CD4-positive, alpha-beta T cell treated with Interleukin-4 for 4 hours (primary cell): ENCODE measurements at places on chromosomes 5 and 9.
A peak's percentile ranks its signal among the peaks of the same experiment; 100 is the strongest.

GRCh38 chr5:88952344-88952743, 69.4 kb upstream of the MEF2C start:
- no peak for DNase-seq

DNA sequence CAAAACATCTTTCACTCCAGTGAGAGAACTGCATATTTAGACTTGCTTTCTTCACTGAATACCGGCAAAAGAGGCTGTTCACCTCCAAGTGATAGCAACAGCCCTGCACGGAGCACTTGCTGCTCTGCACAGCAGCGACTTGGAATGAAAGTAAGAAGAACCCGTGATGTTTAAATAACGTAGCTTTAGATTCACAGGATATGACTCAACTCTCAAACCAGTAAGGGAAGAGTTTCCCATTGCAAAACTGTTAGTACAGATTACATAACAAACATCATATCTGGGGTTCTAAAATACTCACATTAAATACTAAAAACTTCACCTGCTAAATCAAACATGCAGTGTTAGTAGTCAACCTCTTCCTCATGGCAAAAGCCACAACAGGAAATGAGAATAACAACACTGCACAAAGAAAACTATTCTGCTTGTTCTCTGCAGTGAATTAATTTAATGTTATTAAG, 203.4 kb downstream of the MCTP1 start:
- DNase-seq, result peak; percentile 27

DNA sequence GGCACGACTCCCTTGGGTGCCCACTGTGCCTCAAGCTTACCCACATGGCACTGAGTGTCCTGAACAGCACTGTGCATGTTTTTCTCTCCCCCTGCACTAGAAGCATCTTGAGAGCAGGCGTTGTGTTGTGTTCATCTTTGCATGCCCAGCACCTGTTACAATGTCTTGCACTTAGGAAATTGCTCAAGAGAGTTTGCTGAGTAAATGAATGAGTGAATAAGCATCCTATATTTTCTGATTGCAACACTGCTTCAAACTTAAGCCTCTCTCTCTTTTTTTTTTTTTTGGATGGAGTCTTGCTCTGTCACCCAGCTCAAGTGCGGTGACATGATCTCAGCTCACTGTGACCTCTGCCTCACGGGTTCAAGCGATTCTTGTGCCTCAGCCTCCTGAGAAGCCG, 94.5 kb downstream of the LMNB1 start:
- no peak for DNase-seq

- no peak for DNase-seq
Observed at GRCh38 chr5:157485811-157486210, 25.8 kb downstream of the NIPAL4 start.

GRCh38 chr9:136074706-136075105, 20.4 kb downstream of the NACC2 start:
- no peak for DNase-seq

DNA sequence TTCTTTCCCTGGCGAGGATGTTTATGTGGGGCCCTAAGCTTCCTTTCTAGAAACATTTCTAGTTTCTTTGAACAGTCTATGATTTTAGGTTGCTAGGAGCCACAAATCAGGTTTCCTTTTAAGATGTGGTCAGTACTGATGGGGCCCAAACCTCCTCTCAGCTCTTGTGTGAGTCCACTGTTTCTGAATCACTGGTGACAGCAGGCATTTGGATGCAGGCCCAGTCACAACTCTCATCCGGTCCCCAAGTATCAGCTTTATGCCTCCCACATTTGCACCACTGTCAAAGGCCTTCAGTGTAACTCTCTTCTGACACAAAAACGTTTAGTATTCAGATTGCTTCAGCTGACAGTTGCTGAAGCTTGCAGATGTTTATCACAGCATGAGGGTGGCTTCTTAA, 7.8 kb downstream of the DMRT2 start:
- DNase-seq, result no peak

GRCh38 chr5:14901462-14902051, 30.0 kb upstream of the ANKH start:
- no peak for DNase-seq

- DNase-seq, result peak; percentile 40
Observed at GRCh38 chr5:1479581-1480188, 34.4 kb upstream of the SLC6A3 start.

DNA sequence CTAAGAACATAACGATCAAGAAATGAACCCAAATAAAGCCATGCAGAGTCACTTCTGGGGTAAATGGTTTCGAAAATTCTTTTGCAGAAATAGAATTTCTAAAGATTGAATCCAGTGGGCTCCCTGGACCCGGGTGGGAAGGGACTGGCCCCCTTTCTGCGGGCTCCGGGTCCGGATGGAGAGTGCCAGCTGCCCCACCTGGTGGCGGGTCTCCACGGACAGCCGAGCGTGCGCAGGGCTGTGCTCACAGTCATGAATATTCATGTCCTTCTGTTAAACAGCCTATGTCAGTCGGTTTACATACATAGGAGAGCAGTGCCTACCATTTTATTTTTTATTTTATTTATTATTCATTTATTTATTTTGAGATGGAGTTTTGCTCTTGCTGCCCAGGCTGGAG, 4.7 kb upstream of the PPP1R26 start:
- DNase-seq, result no peak

- no peak for DNase-seq
Observed at GRCh38 chr5:116442095-116442534, 132.5 kb downstream of the SEMA6A start.

GRCh38 chr5:61330341-61330844, 1.7 kb upstream of the ZSWIM6 start:
- DNase-seq, result peak; percentile 24

- DNase-seq, result no peak
Observed at GRCh38 chr9:119083673-119084072, 285.6 kb downstream of the BRINP1 start.

DNA sequence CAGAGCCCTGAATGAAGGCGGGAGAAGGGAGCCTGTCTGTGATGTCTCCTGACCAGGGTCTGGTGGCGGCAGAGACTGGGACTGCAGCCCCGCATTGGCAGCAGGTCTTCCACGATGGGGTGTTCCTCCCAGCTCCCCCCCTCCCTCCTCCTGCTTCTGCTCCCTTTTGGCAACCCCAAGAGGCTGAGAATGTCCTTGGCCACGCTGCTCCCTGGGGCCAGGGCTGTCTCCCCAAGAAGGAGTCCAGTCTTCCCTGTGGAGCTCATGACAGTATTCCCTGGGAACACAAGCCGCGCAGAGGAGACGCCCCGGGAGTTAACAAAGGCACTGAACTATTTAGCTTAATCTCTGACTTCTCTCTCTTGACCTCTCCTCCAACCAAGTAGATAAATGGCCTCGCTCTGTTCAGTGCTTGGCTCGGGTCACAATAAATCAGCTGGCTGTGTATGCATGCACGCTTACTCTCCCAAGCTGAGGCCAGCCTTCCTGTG, 84.0 kb upstream of the NEURL1B start:
- DNase-seq, result no peak

DNA sequence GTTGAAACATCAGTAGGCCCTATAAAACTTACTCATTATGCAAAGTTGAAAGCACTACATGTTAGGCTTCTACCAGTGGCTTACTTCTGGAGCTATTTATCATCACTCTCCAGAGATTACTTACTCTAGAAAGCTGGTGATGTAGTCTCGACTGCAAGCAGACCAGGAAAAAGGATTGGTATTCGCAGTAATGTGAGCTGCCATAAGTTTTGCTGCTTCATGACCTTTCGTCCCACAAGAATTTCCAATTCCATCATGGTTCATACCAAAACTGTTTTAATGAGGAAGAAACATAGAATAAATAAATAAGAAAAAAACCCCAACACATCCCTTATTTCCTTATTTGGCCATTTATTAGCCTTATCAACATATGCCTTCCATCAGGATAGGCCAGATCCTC, 181.9 kb downstream of the ADAMTS6 start:
- DNase-seq, result no peak

- no peak for DNase-seq
Observed at GRCh38 chr9:93617273-93617672, 40.9 kb downstream of the PHF2 start.

DNA sequence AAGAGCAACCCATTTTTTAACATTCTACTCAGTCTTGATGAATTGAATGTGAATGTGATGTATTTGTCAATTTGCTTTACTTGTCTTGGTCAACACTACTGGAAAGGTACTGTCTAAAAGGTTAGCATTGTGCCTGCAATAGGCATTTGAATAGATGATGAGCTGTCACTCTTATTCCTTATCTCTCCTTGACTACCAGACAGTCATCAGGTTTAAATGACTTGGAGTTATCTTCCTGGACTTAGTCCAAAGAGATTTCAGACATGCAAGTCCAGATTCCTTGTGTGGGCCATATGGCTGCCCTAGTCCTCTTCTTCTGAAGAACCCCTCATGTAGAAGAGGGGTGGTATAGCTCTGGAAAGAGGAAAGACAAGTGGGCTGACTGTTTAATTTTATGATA, 4.8 kb downstream of the ARHGEF28 start:
- DNase-seq, result no peak

GRCh38 chr5:55429613-55430253, 105.0 kb downstream of the PLPP1 start:
- no peak for DNase-seq

DNA sequence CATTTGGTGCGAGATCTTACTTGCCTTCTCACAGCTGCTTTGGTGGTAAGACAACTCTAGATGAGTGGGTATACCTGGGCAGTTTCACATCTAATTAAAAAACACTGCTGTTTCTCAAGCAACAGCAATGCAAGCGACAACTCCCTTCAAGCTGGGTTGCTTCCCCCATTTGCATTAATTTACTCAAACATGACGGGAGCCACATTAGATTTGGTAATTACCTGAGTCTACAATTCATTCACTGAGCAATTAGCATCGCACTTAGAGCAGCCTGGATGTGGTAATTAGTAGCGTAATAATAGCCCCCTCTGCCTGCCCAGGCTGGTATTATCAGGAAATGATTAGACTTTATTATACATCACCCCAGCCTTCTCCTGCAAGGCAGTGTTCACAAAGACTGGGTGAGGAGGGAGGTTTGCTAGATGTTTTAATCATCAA, 73.4 kb downstream of the FBXO38 start:
- DNase-seq, result peak; percentile 43

DNA sequence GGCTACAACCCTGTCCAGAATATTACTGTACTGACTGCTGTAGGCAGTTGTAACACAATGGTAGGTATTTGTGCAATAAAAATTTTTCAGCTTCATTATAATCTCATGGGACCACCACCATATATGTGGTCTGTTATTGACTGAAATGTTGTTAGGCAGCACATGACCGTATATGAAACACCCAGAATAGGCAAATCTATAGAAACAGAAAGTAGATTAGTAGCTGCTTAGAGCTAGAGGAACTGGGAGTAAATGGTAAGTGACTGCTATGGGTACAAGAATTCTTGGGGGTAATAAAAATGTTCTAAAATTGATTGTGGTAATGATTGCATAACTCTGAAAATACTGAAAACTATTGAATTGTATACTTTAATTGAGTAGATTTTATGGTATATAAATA, 185.7 kb downstream of the ESM1 start:
- no peak for DNase-seq

DNA sequence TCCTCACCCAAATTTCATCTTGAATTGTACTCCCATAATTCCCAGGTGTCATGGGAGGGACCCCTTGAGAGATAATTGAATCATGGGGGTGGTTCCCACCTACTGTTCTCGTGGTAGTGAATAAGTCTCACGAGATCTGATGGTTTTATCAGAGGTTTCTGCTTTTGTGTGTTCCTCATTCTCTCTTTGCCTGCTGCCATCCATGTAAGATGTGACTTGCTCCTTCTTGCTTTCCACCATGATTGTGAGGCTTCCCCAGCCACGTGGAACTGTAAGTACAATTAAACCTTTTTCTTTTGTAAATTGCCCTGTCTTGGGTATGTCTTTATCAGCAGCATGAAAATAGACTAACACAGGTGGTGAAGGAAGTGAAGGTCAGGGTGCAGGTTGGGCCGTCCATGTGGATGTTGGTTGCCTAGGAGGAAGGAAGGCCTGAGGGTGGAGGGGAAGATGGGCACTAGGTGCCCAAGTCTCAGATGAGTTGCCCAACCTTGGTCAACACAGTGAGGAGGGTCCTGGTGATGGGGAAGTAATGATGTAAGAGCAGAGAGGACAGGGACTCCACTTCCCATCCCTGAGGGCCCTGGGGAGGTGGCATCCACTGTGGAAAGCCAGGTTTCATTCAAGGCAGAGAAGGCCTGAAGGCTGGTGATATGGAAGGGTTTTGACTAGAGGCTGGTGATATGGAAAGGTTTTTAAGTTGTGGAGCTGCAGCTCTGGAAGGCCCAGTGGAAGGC, 92.6 kb downstream of the HSPA4 start:
- DNase-seq, result no peak

DNA sequence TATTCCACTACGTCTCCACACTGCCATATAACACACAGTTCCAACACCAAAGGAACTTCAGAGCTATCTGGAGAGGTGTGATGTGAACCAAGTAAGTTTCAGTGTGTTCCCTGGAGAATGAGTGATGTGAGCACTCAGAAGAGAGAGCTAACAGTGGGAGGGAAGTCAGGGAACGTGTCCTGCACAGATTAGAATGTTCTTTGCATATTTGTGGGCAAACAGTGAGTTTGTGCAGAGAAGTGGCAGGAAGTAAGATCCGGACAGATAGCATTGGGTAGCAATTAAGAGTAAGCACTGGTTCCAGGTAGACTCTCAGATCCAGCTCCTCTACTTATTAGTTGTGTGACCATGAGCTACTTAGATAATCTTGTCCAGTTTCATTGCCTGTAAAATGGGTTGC, 206.4 kb downstream of the PDZD2 start:
- DNase-seq, result no peak

- peak; percentile 24 for DNase-seq
Observed at GRCh38 chr5:132629230-132629944, 28.6 kb upstream of the IL13 start.

DNA sequence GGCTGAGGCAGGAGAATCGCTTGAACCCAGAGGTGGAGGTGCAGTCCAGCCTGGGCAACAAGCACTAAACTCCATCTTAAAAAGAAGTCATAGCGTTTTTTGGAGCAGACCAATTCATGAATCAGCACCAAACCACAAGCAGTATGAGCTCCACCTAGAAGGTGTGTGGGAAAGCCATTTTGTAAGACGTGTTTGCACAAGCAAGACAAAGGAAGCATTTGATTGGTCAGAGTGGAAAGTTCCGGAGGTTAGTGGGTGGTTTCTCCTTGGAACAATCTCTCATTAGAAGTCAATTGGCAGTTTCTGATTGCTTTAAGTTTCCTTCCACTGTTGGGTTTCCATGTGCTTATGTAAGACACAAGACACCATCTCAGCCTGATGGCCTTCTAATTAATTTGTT, 5.0 kb downstream of the SRD5A1 start:
- DNase-seq, result no peak

DNA sequence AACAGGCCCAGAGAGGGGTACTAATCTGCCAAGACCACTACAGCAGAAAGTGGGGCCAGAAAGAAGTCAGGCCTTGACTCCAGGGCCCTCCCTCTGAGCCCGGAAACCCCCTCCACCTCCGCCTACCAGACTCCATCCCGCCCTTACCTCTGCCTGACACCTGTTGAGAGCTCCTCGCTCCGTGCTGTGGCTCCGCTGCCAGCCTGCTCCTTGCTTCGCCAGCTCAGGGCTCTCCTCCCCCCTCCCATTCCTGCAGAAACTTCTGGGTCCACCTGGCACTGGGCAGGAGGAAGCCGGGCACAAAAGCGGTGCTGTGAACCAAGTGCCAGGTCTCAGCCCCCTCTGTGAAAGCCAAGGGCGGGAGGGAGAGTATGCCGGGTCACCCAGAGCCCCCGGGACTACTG, 6.4 kb upstream of the ST6GALNAC6 start:
- peak; percentile 77 for DNase-seq
